Head of caudate nucleus (tissue), 42 donors: ENCODE measurements at places on chromosomes 7 and 10.

- no peak for DNase-seq
Measured at GRCh38 chr10:44967616-44968015, 8.0 kb downstream of the RASSF4 start.

DNA sequence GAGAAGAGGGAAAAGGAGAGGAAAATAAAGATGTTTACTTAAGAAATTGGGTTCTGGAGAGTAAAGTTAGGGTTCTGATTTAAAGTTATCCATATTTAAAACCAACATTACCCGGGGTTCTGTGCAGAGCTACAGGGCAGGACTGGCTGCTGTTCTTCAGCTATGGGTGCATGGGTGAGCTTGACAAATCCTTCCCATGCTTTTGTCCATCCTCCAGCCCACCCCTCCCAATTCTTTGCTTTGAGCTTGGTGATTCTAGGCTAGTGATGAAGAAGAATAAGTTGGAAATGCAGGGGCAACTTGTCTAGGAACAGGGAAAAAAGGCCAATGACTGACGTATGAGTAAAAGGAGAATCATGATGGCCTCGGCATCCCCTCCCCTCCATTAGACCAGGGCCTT is 636.0 kb downstream of the LRMDA start:
- DNase-seq, result no peak

DNA sequence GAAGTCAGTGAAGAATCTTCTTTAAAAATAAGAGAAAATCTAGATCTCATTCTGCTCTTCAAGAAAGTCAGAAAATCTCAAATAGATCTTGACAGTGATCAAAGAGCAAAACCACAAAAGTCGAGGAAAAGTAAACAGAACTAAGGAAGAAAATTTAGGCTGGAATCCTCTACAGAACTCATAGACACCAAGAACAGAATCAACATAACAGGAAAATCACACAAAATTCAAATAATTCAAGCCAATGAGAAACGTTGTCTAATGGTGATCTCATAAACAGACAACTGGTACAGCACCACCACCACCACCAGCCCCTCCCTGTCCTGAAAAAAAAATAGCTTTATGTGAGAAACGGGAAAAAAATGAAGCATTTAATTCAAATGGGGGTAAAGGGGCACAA is 6.9 kb downstream of the ITGB1 start:
- DNase-seq, result no peak

GRCh38 chr10:43002596-43002995 is 74.3 kb upstream of the RET start:
- no peak for DNase-seq

DNA sequence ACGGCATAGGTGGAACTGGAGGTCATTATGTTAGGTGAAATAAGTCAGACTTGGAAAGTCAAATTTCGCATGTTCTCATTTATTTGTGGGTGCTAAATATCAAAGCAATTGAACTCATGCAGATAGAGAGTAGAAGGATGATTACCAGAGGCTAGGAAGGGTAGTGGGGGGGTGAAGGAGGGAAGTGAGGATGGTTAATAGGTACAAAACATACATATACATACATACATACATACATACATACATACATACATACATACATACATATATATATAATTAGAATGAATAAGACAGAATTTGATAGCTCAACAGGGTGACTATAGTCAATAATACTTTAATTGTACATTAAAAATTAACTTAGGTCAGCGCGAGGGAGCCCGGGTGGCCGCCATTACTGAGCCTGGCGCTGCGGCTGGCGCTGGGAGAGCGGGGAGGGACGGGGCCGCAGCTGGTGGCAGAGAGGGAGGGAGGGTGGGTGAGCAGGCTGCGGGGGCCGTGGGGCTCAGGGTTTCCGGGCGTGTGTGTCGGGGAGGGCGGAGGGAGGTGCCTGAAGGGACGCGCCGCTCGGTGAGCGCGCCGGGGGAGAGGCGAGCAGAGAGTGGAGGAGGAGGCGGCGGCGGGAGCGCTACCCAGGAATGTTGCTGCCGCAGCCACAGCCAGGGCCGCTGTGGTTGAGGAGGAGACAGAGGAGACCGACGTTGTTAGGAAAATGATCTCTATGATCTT is 85.8 kb upstream of the EGFR start:
- peak; percentile 77 for DNase-seq

DNA sequence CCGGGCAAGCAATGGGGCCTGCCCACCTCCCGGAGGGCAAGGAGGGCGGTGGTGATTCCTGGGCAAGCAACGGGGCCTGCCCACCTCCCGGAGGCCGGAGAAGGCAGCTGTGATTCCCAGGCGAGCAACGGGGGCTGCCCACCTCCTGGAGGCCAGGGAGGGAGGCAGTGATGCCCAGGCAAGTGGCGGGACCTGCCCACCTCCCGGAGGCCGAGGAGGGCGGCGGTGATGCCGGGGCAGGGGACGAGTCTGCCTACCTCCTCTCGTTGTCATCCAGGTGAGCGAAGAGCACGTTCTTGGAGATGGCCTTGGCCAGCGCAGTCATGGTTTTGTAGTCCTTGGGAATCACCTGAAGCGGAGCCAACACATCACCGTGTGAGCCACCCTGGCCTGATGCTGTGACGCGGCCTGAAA is 49.5 kb upstream of the DNAAF5 start:
- DNase-seq, result peak; percentile 16

DNA sequence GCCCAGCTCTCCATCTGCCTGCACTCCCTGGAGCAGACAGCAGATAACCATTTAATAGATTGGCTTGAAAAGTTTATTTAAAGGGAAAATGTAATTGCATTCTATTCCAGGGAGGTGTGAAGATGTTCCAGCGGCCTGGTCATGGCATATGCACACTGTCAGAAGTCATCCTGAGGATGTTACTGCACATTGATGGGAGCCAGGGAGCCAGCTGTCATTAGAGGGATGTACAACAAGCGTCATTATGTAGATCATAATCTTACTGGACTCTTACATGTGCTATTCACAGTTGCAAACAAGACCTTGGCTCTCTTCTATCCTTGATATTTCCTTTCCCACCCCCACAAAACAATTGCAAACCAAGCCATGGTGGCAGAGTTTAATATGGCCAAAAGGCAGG is 65.4 kb downstream of the FAM204A start:
- DNase-seq, result no peak

- DNase-seq, result no peak
Measured at GRCh38 chr7:36736090-36736898, 12.0 kb upstream of the AOAH start.

DNA sequence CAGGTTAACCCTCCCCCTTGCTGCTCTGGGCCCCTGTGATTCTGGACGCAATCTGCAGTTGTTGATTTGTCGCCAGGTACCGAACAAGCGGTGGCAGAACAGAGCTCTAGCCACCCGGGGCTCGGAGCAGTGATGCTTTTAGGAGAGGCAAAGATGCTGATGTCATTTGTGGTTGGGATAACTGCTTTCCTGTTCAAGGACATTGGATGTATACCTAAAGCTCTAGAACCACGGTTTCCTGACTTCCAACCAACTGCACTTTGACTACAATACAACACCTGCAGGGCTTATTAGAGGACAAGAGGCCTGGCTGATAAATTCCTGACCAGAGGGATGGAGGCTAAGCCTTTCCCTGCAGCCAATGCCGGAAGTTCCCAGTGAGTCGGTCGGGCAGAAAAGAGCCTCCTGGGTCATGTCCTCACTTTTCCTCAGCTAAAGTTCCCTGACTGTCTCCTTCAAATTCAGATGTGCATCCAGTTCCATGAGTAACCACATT is 6.5 kb upstream of the RBM20 start:
- no peak for DNase-seq

- DNase-seq, result no peak
Measured at GRCh38 chr10:60589376-60589775, 188.9 kb upstream of the CDK1 start.

DNA sequence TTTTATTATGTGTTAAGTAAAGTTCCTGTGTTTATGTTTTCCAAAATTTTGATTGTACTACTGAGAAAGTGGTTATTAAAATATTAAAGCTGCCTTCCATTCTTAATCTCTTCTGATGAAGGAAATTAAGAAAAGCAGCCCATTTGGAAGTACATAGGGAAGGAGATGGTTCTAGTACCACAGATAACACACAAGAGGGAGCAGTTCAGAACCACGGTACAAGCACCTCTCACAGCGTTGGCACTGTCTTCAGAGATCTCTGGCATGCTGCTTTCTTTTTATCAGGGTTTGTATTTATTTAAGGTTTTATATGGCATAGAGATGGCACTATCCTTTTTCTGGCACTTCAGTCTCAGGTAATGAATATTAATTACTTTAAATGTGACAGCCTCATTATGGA is 111.6 kb downstream of the PHTF2 start:
- no peak for DNase-seq

- DNase-seq, result peak; percentile 94
Measured at GRCh38 chr10:86756511-86757112, at the start of gene BMPR1A. Gene BMPR1A (plus strand): TSS chr10:86756619. CDS start chr10:86876019, 119,400 bp downstream.

GRCh38 chr7:70416347-70416985 is 715.5 kb upstream of the GALNT17 start:
- DNase-seq, result no peak

- peak; percentile 49 for DNase-seq
Measured at GRCh38 chr7:105015390-105015965, 1.5 kb downstream of the KMT2E start.

- no peak for DNase-seq
Measured at GRCh38 chr7:116418524-116418923, 81.0 kb upstream of the CAV2 start.

GRCh38 chr7:39451901-39452300 is 114.3 kb upstream of the YAE1 start:
- DNase-seq, result no peak

GRCh38 chr7:30525429-30525828 is 20.8 kb upstream of the GGCT start:
- no peak for DNase-seq

DNA sequence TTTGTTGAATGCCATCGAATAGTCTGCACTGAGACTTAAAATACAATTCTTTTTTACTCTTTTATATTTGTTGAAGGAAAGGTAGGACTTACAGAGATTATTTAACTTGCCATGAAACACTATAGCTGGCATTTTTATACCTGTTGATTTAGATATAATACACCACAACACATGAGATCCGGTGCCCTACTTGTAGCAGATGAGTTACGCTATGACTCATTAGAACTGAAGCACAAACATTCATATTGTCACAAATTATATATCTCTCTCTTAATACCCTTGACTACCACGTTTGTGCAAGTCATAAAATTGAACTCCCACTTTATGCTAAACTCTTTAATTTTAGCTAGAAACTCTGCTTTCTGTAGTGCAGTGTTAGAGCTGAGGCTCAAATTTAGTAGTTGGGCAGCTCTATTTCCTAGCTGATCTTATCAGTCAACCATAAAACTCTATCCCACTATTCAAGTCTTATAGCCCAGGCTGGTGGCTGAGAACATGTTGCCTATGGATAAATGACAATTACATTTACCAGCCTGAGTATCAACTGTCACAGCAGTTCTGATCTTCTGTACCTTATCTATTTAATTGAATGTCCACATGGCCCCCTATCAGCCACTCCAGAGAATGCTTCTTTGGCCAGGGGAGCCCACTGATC is 137.4 kb upstream of the SEMA3D start:
- no peak for DNase-seq

DNA sequence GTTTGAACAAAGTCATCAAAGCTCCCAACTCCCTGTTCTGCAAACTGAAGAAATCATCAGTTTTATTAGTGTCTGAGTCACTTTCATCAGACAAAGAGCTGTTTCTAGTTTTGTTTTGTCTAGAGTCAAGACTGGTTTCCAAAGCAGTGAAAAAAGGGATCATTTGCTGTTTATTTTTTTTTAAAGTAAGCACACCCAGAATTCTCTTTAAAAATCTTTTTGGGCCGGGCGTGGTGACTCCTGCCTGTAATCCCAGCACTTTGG is 972.0 kb upstream of the CELF2 start:
- DNase-seq, result no peak

DNA sequence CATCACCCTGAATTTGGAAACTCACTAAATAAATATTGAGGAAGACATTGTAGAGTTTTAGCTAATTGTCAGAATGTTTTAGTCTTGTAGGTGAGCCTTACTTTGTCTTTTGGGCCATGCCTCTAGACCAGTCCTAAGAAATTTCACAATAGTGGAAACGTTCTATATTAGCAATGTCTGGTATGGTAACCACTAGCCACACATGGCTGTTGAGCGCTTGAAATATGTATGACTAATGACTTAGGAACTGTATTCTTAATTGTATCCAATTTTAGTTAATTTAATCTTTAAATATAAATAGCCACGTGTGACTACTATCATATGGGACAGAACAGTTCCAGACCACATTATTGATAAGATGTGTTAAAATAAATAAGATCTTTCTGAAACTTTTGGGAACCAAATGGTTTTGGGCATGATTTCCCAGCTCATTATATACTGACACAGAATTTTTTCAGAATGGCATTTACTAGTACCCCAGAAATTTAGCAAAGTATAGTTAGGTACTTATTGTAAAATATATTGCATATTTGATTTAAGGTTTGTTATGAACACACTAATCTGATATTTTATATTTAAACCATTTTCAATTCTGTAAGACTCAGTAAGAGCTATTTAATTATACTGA is 95.0 kb downstream of the VPS50 start:
- no peak for DNase-seq

GRCh38 chr10:117277675-117278074 is 36.8 kb downstream of the SLC18A2 start:
- no peak for DNase-seq

GRCh38 chr7:43905956-43906330 is 453 bp downstream of the URGCP start:
- peak; percentile 36 for DNase-seq

- DNase-seq, result no peak
Measured at GRCh38 chr10:93799155-93799708, 41.5 kb downstream of the LGI1 start.

- no peak for DNase-seq
Measured at GRCh38 chr10:66102756-66103155, 823.1 kb upstream of the LRRTM3 start.

DNA sequence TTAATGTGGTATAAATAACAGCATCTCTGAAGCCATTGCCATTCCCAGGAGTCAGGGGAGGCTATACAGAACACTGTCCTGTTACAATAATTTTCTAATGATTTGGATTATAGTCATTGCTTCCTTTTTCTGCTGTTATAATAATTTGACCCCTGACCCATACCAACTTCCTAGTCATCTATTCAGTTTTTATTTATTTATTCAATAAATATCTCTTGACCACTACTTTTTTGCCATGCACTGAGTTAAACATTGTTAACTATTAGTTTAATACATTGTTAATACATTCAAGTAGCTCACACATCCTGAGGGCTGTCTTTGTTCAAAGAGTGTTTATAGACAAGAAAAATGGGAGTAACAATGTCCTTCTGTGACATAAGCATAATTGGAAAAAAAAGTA is 235.5 kb upstream of the MEOX2 start:
- DNase-seq, result no peak

DNA sequence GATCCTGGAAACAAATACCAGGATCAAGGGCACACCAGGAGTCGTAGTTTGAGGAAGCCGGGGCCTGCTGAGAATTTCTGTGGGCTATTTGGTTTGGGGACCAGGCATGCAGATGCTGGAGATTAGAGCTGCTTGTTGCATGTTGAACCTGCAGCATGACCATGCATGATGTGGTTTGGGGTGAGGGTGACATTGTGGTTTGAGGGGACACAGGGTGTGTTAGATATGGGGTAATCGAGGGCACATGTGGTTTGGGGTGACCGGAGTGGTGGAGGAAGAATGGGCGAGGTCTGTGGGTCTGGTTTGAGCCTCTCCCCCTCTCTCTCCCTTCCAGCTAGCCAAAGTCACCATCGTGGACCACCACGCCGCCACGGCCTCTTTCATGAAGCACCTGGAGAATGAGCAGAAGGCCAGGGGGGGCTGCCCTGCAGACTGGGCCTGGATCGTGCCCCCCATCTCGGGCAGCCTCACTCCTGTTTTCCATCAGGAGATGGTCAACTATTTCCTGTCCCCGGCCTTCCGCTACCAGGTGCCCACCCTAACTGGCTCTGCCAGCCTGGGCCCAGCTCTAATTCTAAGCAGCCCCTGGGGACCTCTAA is 10.2 kb downstream of the NOS3 start:
- DNase-seq, result no peak
